ENCODE measurements at places on chromosomes 3 and 15.

DNA sequence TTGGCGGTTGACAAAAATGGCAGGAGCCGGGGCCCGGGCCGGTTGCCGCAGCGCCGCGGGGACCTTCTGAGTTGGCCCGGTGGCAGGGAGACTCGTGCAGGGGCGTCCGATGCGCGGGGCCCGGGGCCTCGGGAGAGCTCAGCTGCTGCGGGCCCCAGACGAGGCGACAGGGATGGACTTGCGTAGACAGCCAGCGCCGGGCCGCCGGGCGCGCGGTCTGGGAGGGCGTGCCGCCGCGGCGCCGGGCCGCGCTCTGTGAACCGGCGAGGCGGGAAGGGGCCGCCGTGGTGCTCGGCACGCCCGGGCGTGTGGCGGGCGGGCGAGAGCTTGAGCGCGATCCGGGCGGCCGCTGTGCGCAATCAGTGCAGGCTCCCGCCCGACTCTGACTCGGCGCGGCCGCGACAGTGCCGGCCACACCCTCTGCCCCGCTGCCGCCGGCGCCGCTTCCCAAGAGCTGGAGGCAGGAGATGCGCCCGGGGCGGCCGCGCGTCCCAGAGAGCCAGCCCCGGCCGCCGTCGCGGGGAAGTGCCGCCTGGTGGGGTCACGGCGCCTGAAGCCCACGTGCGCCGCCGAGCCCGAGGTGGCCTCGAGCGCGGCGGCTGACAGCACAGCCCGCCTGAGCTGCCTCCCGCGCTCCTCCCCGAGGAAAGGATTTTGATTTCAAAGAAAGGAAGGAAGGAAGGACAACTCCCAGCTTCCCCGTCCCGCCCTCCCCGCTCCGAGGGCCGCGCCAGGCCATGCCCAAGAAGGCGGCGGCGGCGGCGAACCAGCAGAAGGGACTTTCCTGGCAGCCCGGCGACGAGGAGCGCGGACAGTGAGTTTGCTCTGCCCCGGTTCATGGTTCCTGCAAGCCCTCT lies 657 bp downstream of the TLNRD1 start:
- no peak for DNase-seq

- no peak for DNase-seq
Measured at GRCh38 chr3:184696697-184697096, 15.2 kb downstream of the MAGEF1 start.

DNA sequence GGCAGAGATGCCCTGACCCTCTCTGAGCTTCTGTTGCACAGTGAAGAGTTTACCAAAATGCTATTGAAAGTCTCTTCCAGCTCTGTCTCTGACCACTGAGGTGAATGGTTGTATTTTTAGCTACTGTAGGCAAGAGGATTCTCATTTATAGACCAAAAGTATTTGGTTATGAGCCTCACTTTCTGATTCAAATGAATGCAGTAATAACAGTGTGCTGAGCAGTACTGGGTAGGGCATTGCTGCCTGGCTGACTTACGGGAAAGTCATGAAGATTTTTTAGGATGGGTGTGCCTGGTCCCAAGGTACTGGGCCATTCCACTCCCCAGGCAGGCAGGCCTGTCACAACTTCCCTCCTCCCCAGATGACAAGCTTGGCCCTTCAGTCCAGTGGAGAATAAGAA lies 15.5 kb downstream of the PLA1A start:
- no peak for DNase-seq

DNA sequence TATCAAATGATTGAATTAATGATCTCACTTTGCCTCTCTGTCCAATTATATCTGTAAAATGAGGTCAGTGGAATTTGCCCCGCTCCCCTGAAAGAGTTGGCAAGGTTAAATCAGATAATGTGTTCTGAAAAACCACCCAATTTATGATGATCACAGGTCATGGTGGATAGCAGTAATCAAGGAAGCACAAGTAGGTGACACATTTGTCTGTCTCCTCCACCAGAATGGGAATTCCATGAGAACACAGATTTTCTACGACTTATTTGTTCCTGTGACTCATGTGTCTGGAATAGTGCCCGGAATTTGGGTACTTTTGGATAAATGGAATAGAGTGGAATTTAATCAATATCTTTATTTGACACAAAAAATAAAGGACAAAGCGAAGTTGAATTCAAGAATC lies 220.9 kb upstream of the SUCLG2 start:
- DNase-seq: no peak

- DNase-seq: no peak
Measured at GRCh38 chr15:64857421-64857820, 15.7 kb downstream of the PLEKHO2 start.

GRCh38 chr3:57953576-57953975 lies 54.6 kb upstream of the FLNB start:
- DNase-seq: no peak

DNA sequence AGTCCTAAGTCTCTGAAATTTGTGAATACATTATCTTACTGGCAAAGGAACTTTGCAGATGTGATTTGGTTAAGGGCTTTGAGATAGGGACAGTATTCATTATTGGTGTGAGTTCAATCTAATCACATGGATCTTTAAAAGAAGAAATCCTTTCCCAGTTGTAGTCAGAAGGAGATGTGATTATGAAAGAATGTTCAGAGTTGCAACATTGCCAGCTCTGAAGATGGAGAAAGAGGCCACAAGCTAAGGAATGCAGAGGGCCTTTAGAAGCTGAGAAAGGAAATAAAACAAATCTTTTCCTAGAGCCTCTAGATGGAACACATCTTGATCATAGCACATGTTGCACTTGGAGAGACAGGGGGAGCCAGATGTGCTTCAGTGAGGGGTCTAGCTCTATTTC lies 27.7 kb upstream of the SIAH2 start:
- no peak for DNase-seq

DNA sequence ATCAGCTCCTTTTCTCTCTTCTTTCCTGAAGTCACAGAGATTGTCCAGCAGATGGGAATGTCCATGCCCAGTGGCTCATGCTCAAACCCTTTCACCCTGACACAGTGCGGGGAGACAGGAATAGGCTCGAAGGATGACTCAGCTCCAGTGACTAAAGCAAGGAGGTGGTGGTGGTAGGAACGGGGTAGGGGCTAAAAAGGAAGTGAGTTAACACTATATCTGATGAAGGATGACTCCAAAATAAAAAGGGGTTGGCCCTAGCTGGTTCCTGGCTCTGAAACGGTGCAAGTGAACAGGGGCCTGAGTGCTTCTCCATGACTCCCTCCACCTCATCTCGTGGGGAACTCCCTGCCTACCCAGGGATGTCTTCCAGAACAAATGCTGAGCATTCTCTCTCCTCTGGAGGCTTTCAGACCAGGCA lies 167.4 kb upstream of the LPP start:
- no peak for DNase-seq

GRCh38 chr15:78419367-78419766 lies 18.6 kb upstream of the IREB2 start:
- no peak for DNase-seq

DNA sequence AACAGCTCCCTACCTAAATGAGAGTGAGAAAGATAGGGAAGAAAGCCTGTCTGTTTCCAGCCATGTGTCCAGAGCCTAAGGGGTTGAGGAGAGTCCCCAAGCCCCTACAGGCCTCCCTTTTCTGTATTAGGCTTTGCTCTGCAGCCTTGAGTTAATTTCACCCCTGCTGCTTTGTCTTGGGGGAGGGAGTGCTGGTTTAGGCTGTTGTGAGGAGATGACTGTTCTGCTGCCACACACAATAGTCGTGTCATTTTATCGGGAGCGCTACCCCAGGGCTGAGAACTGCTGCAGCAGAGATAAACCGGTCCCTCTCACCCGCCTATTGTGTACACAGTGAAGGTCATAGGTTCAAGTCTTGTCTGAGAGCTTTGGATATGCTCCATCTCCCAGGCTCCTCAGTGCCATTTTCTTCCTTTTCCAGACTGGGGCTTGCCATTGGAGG lies 1.4 kb downstream of the ZNF609 start:
- no peak for DNase-seq

GRCh38 chr3:129615751-129616281 lies 9.3 kb upstream of the PLXND1 start:
- DNase-seq: no peak

GRCh38 chr3:88076712-88077111 lies 17.7 kb downstream of the ZNF654 start:
- DNase-seq: no peak

- no peak for DNase-seq
Measured at GRCh38 chr15:100439514-100439913, 89.2 kb downstream of the CERS3 start.

DNA sequence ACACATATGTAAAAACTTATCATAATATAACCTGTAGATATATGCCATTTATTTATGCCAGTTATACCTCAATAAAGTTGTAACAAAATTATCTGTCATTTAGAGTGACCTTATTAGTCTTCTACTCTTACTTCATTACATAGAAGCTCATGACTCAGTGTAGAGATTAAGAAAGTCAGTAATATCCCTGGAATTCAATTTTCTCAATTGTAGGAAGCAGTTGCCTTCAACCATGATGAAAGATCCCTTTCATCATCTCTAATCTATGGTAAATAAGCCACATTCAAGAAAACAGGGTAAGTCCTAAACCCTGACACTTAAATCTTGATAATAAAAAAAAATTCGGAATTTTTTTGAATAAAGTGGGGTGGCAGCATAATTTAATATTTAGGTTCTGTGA lies 216.5 kb upstream of the PEX5L start:
- no peak for DNase-seq

GRCh38 chr3:173221010-173221409 lies 80.0 kb upstream of the SPATA16 start:
- no peak for DNase-seq

DNA sequence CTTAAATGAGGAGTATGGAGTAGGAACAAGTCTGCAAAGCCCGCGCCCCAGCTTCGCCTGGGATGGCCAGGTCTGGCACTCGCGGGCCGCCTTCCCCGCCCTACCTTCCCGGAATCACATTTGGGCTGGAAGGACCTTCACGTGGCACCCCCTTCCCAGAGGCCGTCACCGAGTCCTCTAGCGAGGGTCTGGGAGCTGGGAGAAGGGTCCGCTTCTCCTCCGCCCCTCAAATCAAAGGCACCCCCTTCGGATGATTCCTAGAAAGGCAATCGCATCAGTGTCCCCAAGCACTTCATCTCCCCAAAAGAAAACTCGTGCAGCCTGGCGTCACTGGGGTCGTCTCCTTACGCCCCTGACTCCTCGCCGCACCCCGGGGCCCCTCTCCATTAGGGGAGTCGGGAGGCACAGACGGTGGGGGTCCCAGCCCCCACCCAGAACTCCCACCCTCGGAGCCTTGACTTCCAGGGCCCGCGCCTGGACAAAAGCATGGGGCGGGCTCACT lies 380 bp downstream of the MYLK start:
- no peak for DNase-seq

DNA sequence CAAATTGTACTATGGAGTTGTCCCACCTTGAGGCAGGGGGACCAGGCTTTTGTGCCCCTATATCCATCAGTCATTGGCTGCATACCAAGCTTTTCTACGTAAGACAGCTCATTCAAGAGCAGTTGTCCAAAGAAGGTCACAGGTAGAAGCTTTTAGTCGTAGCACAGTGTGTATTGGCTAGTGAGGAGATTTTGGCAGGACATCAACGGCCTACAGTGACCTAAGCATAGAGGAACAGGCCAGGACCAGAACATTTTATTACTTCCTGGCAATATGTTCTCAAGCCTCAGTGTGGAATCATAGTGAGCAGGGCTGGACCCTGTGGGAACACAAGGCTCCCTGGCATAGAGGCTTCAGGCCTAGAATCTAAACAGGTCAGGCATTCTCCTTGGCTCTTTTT lies 105.4 kb upstream of the ANKRD28 start:
- DNase-seq: no peak

- DNase-seq: no peak
Measured at GRCh38 chr3:10546181-10546624, 40.8 kb upstream of the ATP2B2 start.

DNA sequence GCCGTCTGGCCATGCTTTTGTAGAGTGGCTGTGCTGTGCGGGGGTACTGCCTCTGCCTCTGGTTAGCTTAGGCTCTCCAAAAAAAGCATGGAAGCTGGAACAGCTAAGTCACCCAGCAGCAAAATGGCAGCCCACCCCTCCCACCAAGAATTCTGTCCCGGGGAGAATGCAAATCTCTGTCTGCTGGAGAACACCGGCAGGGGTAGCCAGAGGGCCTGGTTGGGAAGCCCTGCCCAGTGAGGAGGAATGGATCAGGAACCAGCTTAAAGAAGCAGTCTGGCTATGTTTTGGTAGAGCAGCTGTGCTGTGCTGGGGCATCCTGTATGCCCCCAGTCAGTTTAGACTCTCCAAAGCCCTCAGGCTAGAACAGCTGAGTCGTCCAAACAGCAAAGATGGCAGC lies 56.2 kb upstream of the PTPRG start:
- no peak for DNase-seq

DNA sequence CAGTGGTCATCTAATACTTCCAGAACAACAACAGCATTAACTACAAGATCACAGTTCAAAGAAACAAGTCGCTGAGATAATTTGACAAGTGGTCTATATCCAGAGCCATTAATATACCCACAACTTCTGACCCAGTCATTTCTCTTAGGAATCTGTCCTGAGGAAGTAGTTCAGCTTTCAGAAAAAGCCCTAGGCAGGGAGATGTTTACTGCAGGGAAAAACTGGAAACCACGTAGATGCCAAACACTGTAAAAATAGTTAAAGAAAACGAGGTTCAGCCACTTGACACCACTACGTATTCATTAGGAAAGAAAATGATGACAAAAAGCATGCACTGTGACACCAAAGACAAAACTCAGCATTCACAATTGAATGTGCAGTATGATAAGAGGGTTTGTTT lies 22.3 kb upstream of the CDCP1 start:
- DNase-seq: no peak

DNA sequence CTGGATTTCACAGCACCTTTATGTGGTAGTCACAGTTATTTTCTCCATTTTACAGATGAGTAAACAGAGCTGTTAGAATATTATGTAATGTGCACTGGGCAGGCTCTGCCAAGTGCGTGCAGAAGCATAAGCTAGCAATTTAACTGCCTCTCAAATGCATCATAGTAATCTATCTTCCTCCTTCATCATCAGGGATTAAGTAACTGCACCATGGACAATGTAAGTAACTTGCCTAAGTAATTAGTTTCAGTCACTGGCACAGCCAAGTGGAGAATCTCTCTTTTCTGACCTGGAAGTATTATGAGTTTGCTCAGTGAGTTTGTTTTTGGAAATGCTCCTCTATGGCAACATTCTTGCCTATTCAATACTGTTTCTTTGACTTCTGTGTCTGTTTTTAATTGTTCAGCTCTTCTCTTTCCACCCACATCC lies 260.5 kb downstream of the PTPRG start:
- no peak for DNase-seq

GRCh38 chr3:30269751-30270445 lies 336.5 kb upstream of the TGFBR2 start:
- DNase-seq: no peak

DNA sequence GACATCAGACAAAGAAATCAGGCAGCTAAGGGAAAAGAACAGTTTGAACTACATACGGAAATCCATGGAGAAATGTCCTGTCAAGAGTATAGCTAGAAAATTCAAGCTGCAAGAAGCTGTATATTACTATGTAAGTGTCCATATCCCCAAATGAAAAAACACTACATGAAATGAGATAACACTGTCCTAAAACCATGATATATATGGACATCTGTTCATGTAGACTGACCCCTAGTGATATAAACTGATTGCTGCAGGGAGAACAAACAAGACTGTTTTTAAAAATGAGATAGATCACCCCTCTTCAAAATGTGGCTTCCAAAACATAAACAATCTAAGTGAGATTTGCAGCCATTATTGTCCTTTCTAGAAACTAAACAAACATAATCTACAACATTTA lies 985.6 kb downstream of the EPHA3 start:
- no peak for DNase-seq

GRCh38 chr15:87827131-87827530 lies 429.4 kb downstream of the NTRK3 start:
- DNase-seq: no peak

Data from esophagus squamous epithelium (tissue), 5 donors.